ENCODE measurements at places on chromosomes 7 and 10.

DNA sequence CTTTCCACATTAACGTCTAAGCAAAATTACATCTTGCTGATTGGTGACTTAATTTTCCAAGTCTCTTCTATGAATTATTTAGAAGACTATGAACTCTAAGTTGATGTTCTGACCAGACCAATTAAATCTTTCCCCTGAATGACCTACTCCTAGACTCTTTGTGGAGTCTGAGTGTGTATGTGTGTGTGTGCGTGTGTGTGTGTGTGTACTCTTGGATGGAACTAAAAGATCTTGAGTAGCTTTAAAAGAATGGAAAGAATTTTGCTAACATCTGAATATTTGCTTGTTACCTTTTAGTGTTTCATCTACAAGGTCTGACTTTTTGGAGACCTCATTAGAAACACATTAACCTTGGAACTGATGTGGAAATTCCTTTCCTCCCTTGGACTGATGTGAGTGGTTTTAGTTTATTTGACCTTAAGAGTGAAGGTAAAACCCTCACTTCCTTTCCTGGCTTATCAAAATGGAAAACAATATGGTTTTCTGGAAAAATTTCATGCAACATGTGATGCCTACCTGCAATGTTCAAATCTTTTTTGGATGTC is 257.1 kb downstream of the GATA3 start:
- no peak for DNase-seq

GRCh38 chr10:121928528-121928884 is 675 bp upstream of the ATE1 start:
- DNase-seq, result no peak

- no peak for DNase-seq
Measured at GRCh38 chr7:36625247-36625646, 99.0 kb downstream of the AOAH start.

GRCh38 chr7:159317294-159317693 is 172.6 kb upstream of the VIPR2 start:
- peak; percentile 9 for DNase-seq

- no peak for DNase-seq
Measured at GRCh38 chr7:138684340-138684739, 16.8 kb downstream of the SVOPL start.

DNA sequence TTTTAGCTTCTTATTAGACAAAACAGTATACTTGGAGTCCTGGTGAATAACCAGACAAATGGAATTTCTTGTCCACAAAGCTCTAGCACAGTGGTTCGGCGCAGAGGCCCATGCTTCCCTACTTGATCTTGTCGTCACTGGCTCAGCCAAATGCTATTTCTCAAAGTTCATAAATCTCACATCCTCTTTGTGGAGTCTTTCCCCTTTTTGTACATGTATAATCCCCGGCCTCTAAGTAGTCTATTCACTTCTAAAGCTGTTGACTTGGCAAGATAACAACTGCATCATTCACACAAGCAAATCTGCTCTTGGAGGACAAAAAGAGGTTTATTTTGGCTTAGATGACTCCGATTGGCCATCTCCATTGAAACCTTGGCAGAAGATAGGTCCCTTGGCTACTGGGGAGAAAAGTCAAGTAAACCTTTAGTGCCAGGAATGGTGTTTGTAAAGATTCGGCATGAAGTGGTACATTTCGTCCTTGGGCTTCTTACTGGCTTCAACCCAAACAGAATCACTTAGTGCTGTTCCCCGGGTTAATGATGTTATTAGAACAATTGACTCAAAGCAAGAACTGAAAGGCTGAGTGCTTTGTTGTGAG is 5.1 kb upstream of the AKR1E2 start:
- DNase-seq, result peak; percentile 78

- no peak for DNase-seq
Measured at GRCh38 chr10:103861505-103861904, 6.1 kb upstream of the SH3PXD2A start.

GRCh38 chr7:2610898-2611297 is 20.9 kb upstream of the TTYH3 start:
- no peak for DNase-seq

- no peak for DNase-seq
Measured at GRCh38 chr10:119538632-119539358, 3.7 kb downstream of the RGS10 start.

GRCh38 chr7:127415060-127415742 is 22.7 kb upstream of the ZNF800 start:
- no peak for DNase-seq

DNA sequence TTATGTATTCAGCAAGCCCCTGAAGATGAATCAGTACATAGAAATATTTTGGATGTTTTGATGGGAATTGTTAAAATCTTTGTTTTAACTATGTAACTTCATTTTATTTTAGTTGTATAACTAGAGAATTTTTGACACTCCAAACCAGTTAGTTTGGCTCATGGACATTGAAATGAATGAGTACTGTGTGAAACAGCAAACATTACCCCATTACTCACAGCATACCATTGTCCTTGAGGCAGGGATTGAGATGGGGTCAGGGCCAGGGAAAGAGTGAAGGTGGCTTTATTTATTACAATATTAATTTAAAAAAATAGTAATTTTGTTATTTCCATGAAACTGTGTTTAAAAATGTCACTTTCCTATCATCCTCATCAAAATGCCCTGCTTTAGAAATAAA is 4.8 kb upstream of the BMPER start:
- DNase-seq, result no peak

DNA sequence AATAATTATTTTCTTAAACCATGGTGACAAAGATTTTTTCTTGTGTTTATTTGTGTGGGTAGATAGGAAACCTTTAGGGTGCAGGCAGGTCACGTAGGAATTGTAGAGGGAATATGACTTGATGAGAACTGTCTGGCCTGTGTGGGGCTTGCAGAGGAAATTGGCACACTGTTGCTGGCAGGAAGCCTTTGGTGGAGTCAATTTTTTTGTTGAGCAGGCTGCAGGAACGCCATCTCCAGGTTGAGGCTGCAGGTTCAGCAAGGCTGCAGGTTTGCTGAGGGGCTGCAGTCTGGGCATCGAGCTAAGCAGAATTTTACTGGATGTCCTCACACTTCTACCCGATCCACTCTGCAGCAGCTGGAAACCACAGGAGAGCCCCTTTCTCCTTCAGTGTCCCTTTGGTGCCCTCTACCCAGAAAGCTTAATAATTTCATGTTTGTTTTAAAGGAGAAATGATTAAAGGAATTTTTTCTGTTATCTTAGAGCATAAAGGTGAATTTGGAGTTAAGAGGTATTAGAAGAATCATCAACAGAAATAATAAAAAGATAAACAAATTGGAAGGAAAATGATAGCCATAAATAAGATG is 37.0 kb downstream of the TBC1D12 start:
- no peak for DNase-seq

- no peak for DNase-seq
Measured at GRCh38 chr10:5619362-5620211, 46.8 kb downstream of the ASB13 start.

DNA sequence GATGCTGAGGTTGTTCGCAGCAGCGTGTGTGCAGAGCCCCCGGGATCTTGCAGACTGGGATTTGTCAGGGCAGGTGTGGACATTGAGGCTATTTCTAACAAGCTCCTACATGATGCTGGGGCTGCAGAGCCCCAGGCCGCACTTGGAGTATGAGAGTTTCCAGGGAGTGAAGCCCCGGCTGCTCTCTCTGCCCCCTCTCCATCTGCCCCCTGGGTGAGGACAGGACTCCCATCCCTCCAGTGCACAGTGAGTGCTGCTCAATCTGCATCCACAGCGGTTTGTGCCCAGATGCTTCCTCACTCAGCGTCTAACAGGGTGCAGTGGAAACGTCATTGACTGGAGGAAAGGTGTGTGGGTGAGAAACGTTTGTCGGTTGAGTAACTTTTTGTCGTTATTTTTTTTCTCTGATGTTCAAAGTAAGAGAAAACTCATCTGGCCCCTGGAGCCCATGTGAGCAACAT is 25.3 kb downstream of the IL2RA start:
- DNase-seq, result no peak

GRCh38 chr10:454860-455259 is 234.6 kb downstream of the DIP2C start:
- DNase-seq, result no peak

DNA sequence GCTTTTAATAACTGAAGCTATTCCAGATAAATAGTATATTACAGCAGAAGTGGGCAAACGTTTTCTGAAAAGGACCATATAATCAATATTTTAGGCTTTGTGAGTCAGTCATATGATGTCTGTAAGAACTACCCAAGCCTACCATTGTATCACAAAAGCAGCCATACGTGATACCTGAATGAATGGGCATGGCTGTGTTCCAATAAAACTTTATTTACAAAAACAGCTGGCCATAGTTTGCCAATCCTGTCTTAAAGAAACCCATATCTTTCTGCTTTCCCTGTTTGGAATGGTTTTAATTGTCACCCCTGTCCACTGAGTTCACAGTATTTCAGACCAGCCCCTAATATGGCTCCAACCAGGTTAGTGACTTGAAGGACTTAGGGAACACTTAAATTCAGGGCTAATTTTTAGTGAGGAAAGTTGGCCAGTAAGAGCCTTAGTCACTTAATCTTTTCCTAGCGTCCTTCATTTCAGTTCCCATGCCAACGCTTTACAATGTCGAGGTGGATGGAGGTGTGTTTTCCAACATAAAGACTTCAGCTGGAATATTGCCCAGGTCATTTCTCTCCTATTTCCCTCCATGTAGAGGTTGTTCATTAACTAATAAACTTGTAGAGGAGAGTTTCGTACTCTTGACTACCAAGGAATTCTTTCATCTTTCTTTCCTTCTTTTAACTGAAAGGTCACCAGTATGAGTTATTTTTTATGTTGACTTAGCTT is 184.5 kb downstream of the TRIL start:
- DNase-seq, result no peak

- DNase-seq, result no peak
Measured at GRCh38 chr7:149291036-149291780, 29.2 kb downstream of the ZNF783 start.

DNA sequence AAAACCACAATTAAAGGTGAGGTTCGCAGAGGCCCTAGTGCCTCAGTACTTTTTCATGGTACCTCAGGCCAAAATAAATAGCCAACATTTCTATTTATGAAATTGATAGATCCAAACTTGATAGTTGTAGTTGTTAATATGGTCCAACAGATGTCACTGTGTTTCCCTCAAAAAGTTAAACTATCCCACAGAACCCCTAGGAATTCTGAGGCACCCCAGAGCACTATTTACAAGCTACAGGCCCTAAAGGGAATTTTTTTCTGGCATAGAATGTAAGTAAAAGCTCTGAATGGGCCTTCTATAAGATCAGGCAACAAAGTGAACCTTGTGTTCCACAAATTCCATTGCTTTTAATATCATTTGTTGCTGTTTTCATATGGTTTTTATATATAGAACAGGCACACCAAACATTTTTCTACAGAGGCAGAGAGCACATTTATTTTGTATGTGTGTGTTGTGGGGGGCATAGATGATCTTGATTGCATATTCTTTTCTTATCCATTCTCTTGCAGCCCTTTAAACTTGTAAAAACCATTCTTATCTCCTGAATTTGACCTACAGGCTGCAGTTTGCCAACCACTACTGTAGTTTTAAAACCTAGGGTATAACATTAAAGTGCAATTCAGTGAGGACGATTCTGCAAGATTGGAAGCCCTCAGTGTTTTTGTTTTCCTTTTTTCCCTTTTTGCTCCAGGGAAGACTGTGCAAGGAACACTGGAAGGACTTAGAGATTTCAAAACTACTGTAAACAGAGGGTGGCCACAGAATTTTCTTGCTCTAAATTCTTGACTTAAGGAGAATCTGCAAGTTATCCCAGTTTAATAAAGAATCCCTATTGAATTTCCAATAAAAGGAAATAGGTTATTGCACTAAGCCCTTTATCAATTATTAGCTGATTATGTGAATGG is 3.5 kb upstream of the ARL4A start:
- DNase-seq, result no peak

GRCh38 chr10:104246976-104247375 is 7.7 kb upstream of the GSTO1 start:
- DNase-seq, result no peak

DNA sequence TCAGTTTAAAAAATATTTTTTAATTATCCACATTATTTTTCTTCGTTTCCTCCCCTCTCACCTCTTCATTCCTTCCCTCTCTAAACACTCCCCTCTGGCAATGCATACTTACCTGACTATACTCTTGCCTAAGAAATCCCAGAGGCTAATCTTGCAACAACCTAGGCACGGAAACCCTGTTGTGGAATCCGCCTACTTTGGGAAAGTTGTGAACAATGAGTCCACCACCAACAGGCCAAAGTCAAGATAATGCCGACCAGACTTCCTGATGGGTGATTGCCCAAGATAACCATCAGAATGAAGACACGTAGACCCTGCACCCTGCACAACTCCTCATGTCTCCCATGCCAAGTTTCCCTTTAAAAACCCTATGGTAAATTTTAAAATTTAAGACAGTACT is 521.5 kb downstream of the KIF20B start:
- no peak for DNase-seq

DNA sequence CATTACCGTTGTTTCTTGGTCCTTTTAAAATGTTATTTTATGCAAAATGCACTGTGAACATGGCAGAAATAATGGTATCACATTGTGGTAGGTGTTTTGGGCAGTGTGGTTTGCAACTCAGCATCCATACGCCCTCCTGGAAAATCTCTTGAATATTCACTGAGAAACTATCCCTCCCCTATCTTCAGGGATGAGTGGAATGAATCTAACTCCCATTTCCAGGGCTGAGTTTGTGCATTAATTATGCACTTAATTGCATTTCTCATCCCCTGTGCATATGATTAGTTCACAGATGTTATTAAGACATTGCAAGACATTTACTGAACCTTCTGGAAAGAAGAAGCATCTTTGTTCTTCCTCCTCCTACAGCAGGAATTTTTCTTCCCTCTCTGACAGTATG is 36.5 kb downstream of the CFAP43 start:
- DNase-seq, result no peak

GRCh38 chr7:14776266-14776665 is 126.3 kb downstream of the DGKB start:
- DNase-seq, result no peak

DNA sequence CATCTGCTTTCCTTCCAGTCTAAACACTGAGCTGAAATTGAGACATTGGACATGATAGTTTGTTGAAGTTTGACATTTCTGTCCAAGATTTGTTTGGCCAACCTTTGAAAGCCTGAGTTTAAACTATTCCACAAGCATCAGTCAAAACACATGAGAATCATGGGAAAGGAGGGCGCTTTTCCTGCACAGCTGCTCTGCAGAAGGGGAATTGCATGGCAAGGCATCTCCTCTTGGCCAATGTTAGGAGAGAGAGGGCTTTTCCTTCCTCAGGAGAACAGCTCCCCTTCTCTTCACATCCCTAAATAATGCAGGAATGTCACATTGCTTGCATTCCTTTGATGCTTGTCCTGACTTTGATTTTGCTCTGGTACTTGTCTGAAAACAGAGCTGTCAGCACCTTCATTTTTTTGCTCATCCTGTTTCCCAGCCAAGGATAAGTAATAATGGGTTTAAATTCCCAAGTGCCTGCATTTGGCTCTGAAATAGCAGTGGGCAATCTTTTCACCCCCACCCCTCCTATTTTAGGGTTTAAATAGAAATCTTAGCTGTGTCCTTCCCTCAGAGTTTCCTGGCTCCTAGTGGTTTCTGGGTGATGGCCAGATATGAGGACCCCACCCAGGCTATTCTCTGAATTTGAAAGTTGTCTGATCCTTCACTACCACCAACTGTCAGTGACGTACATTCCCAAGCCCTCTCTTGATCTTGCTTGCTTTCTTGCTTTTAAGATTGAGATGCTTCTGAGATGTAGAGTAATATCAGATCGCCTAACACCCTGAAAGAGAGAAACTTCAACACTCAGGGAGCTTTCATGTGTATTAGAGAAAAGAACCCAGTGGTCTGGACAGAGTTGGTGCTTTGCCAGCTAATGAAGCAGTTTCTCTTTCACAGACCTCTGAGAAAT is 75.2 kb upstream of the NPVF start:
- DNase-seq, result peak; percentile 76
